Panc1 (cell line): ENCODE measurements at places on chromosomes 7 and 10. TPM values are rescaled to one million over a fixed set of nuclear protein-coding genes. Genes with fewer than 3 reads are reported as not detected.
A peak's percentile ranks its signal among the peaks of the same experiment; 100 is the strongest.

VWA2 gene
- 0.77 TPM for total RNA-seq

CYP17A1 gene
- 2.1 TPM for total RNA-seq

GRCh38 chr10:71487726-71488125 lies 91.0 kb downstream of the CDH23 start:
- no peaks in the 10 kb centered on the region for H3K4me1 ChIP-seq
- H3K27ac ChIP-seq = no peak overlapping the region
- DNase-seq = no peak
- H3K27me3 ChIP-seq = peaks cover 3% of the 10 kb centered on the region; the same call in 1 of the 2 replicates
- no peaks in the 10 kb centered on the region for H3K36me3 ChIP-seq

GRCh38 chr7:99928994-99929729 lies at the start of gene GJC3:
Gene GJC3 (minus strand): TSS chr7:99929620. CDS start chr7:99929620, 0 bp downstream.
- H3K36me3 ChIP-seq = no peaks in the 10 kb centered on the region
- no peak within 1 kb of the TSS for H3K27ac ChIP-seq
- DNase-seq = no peak
- peaks cover 39% of the 10 kb centered on the region for H3K27me3 ChIP-seq
- no peaks in the 10 kb centered on the region; the same call in 1 of the 2 replicates for H3K4me1 ChIP-seq

LOXL4 gene
- total RNA-seq = 17.7 TPM

EVX1 gene
- 0.10 TPM for total RNA-seq

VAX1 gene
- total RNA-seq = 4.6 TPM

DNA sequence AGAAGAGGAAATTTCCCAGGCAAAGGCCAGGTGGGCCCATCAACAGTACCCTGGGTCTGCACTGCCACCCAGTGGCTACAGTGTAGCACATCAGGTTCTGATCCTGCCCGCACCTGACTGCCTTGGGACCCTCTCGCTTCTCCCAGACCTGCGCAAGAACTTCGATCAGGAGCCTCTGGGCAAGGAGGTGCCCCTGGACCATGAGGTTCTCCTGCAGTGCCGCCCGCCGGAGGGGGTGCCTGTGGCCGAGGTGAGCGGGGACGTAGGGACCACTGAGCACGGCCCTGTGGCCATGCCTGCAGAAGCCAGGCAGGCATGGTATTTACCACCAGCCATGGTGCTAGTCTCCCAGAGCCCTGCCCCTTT lies 33.9 kb upstream of the SLC29A3 start:
- DNase-seq = peak; percentile 24
- H3K27me3 ChIP-seq = no peaks in the 10 kb centered on the region
- H3K27ac ChIP-seq = no peak overlapping the region
- H3K4me1 ChIP-seq = no peaks in the 10 kb centered on the region
- no peak overlapping the region for H3K4me3 ChIP-seq
- no peaks in the 10 kb centered on the region for H3K36me3 ChIP-seq

GRCh38 chr7:142569851-142570250 lies 179.4 kb upstream of the PRSS1 start:
- DNase-seq = no peak
- no peak overlapping the region for H3K4me3 ChIP-seq
- H3K27me3 ChIP-seq = no peaks in the 10 kb centered on the region

SEMA3A gene
- 43.3 TPM for total RNA-seq

DNA sequence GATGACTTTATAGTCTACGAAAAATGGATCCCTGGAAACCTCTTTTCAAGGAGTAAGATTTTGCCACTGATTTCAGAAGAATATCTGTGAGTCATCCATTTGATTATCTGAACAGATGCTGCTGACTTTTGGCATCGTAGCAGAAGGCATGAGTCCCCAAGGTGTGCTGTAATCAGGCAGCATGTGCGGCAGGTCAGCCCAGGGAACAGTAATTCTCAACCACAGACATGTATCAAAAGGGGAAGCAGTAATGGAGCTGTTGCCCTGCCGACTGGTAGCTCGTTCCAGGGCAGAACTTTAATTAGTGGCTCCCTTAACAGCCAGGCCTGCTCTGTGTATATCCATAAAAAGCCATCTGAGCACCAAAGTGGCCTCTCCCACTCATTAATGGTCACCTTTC lies 5.7 kb upstream of the VWC2 start:
- no peaks in the 10 kb centered on the region for H3K4me1 ChIP-seq
- H3K27me3 ChIP-seq = no peaks in the 10 kb centered on the region
- H3K4me3 ChIP-seq = no peak overlapping the region
- H3K36me3 ChIP-seq = no peaks in the 10 kb centered on the region
- no peak overlapping the region for H3K27ac ChIP-seq
